ENCODE measurements at places on chromosomes 5 and 9. TPM values are rescaled to one million over a fixed set of nuclear protein-coding genes. Genes with fewer than 3 reads are reported as not detected.

WNK2 gene
- polyA plus RNA-seq, result not detected

DUSP1 gene
- 10.4 TPM for polyA plus RNA-seq

CYLC2 gene
- polyA plus RNA-seq, result not detected

TESK1 gene
- polyA plus RNA-seq, result 13.5 TPM

NTRK2 gene
- 0.08 TPM for polyA plus RNA-seq

SPINK7 gene
- polyA plus RNA-seq, result 0.87 TPM

SPINK13 gene
- not detected for polyA plus RNA-seq

SLC12A2 gene
- 12.4 TPM for polyA plus RNA-seq

PDCD1LG2 gene
- 20.2 TPM for polyA plus RNA-seq

ZNF366 gene
- polyA plus RNA-seq, result not detected

SGCD gene
- polyA plus RNA-seq, result not detected

TXNDC8 gene
- not detected for polyA plus RNA-seq

PDE8B gene
- polyA plus RNA-seq, result not detected

PDE6A gene
- polyA plus RNA-seq, result 0.05 TPM

FOXI1 gene
- polyA plus RNA-seq, result not detected

CDC25C gene
- polyA plus RNA-seq, result 4.7 TPM

TRUB2 gene
- 15.5 TPM for polyA plus RNA-seq

CCNI2 gene
- polyA plus RNA-seq, result 0.14 TPM

- no peak for DNase-seq
Measured at GRCh38 chr9:115922444-115922843, 231.1 kb upstream of the PAPPA start.

GRCh38 chr9:2125906-2126305 lies 110.8 kb downstream of the SMARCA2 start:
- no peak for DNase-seq

DNA sequence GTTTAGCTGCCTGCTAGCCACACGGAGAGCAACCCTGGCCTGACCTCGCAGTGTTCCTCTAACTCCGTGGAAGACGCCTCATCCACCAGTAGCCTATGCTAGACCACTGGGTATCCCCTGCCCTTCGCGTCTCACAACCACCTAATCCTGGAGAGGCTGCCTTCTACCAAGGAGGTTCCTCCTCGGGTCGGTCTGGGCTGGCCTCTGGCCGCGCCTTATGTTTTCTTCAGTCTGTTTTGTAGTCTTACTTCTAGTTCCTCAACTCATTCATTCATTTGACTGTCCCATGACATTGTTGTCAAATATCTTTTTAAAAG lies 1.6 kb upstream of the TPM2 start:
- DNase-seq, result no peak

DNA sequence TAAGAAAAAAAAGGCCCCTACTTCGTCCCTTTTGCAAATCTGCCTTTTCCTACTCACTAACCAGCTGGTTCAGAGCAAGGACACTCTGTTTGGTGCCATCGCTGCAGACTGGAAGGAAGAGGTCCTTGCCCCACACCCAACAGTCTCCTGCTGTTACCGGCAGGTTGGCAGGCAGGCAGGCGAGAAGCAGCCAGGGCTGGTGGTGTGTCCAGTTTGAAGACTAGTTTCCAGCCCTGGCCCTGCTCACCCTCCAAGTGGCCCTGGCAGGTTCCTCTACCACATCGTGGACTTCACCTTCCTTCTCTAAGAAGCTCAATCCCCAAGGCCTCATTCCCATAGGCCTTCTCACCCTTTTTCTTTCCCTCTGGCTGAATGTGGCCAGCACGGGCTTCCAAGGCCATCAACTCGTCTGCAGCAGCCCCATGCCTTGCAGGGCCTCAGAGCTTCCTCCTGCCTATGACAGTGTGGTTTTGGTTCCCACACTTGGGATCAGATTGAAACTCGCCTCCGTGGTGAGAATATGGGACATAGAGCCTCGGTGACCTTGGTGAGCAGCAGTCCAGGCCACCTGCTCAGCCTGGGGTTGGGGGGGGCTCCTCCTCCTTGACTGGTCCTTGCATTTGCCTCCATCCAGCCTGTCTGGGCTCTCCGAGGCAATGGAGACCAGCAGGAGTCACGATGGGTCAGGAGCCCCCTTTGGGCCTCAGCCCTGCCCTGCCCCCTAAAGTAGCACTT lies 22.9 kb downstream of the TGFBI start:
- no peak for DNase-seq

- DNase-seq, result peak; percentile 92
Measured at GRCh38 chr5:1003296-1003937, 5.2 kb upstream of the NKD2 start.

DNA sequence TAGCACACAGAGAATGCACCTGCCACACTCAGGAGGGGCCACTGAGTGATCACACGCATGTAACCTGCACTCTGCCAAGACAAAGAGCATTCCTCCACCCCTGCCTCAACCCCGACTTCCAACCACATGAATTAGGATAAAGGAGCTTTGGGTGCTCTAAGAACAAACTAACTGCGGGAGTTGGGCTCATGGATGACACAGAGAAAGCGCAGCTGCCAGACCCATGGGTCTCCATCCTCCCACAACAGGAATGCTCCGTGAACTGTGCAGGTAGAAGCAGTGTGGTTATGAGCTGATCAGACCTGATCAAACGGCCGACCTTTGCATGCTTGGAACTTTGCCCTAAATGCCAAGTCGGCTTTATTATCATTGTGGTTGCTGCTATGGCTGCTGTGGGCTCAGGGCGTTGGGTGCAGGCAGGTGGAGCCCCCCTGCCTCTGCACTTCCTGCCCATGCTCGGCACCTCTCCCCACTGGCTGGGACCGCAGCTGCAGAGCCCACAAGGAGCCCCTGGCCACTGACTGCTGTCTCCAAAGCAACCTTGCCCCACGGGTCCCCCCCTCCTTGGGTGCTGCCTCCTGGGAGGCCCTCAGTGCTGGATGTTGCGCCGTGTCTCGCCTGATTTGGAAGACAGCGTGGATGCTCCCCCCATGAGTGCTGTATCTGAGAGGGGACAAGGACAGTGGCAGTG lies 2.6 kb upstream of the SLC6A3 start:
- DNase-seq, result no peak

DNA sequence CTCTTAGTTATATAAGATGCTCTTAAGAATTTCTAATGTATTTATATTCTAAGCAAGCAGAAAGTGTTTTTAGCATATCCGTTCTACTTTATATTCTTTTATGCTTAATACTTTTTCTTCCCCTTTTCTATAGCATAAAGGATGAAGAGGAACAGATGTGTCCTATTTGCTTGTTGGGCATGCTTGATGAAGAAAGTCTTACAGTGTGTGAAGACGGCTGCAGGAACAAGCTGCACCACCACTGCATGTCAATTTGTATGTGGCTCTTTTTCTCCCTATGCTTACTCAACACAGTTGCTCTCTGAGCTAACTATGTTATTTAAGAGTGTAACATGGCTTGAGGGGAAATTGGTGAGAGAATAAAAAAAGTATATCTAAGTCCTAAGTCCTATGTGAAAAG lies 37.6 kb upstream of the SETD9 start:
- DNase-seq, result no peak

DNA sequence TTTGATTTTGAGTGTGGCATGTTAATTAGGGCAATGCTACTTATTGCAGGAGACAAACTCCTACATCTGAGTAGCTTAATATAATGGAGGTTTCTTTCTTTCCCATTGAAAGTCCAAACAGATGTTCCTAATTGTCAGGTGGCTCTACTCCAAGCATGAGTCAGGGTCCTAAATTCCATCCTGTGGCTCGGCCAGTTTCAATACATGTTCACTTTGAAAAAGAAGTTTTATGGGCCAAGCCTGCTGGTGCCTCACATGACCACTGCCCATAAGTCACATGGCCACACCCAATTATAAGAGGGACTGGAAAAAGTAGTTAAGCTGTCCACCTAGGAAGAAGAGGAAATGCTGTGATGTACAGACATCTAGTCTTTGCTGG lies 170.4 kb downstream of the ARRDC3 start:
- no peak for DNase-seq

GRCh38 chr5:107277485-107278125 lies 393.1 kb downstream of the EFNA5 start:
- no peak for DNase-seq

DNA sequence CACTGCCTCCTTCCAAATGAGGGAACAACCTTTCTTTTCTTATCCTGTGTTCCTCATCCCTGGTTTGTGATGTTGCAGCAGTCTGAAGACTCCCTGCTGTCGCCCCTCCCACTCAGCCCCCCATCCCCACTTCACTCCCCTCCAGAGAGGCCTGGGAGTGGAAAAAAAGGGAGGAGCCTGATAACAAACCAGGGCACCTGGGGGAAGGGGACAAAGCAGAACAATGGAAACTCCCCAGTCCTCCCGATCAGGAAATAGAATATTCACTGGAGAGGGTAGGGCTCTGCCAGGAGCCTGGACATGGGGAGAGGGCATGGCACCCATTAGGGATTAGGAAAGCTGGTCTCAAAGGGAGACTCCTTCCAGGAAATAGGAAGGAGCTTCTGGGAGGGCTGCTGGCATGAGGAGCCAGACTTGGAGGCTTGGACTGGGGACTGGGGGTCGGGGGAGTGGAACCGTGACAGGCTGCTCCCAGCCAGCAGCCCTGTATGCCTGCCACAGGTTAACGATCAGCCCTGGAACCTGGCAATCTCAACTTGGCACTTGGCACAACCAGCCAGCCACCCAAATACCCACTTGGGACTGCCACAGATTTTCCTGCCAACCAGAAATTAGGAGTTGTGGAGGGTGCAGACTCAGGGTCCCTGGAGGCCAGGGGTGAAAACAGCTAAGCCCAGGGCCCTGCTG lies 20.0 kb downstream of the PCDH1 start:
- DNase-seq, result no peak

DNA sequence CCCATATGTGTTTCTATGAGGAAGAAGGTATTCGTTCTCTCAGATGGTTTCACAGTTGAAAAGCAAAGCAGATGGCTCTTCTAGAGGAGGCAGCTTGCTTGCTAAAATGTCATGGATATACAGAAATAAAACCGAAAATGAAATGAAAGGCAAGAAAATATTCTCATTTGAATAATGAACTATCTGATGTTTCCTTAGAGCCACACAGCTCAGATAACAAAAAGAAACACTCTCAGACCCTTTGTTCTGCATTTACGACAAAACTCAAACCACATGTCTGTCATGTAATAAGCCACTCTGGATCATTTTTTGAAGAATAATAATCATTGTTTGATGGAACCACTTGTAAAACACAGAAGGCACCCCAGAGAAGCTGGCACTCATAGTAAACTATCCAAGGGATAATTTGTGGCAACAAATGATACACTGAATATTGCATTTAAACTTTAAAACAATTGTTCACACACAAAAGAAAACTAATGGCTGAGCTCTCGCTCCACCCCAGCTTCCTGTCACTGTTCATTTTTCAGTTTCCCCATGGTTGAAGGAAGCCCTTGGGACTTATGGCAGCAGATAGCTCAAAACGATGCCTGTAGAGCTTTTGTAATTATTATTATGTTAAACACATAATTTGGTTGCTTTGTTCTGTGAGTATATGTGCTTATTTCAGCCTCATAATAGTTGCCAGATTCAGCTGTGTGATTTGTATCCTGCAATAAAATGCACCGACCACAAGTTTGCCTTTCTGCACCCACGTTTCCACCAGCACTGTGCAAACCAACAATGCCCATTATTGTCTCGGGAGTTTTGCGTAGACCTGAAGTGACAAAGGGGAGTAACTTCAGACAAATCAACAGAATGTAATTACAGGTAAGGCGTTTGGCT lies 256.0 kb downstream of the TMEM167A start:
- DNase-seq, result no peak

GRCh38 chr5:67808340-67808739 lies 407.2 kb upstream of the PIK3R1 start:
- no peak for DNase-seq

- no peak for DNase-seq
Measured at GRCh38 chr9:116653348-116654058, 33.6 kb upstream of the TRIM32 start.

- no peak for DNase-seq
Measured at GRCh38 chr5:154473581-154474283, 4.3 kb downstream of the HAND1 start.

DNA sequence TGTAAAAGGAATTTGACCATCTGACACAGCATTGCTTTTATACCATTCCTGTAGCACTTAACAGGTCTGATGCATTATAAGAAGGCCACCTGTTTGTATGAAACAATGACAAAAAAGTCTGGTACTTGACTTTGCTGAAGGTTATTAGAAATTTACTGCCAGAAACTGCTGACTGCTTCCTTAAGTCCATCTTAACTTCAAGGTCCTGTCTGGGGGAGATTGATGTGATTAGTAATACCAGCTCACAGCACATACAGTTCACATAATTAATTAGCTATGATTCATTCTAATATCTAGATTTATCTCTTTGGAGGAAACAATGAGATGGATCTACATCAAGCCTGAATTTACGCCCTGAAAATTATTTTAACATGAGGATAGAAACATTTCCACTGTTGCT lies 49.6 kb upstream of the TEK start:
- DNase-seq, result no peak

DNA sequence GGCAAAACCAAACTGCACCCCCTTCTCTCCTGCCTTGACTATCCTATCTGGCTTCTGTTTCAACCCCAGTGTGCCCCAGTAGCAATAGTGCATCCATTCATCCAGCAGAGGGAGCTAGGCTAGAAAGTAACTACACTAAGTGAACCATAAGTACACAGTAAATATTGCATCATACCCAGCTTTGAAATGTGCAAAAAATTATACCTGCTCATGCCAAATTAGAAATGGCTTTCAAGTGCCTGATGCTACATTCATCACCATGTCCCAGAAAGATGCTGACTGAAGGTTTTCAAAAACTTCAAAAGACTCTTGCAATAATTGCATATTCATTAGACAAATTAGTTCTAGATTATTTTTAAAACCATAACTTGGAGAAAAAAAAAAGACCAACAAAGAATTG lies 153.5 kb downstream of the PRELID2 start:
- DNase-seq, result peak; percentile 41

Measured in keratinocyte (primary cell).